ENCODE measurements at places on chromosomes 3 and 15.

GRCh38 chr3:72274493-72275330, 489.8 kb upstream of the PROK2 start:
- DNase-seq, result no peak

DNA sequence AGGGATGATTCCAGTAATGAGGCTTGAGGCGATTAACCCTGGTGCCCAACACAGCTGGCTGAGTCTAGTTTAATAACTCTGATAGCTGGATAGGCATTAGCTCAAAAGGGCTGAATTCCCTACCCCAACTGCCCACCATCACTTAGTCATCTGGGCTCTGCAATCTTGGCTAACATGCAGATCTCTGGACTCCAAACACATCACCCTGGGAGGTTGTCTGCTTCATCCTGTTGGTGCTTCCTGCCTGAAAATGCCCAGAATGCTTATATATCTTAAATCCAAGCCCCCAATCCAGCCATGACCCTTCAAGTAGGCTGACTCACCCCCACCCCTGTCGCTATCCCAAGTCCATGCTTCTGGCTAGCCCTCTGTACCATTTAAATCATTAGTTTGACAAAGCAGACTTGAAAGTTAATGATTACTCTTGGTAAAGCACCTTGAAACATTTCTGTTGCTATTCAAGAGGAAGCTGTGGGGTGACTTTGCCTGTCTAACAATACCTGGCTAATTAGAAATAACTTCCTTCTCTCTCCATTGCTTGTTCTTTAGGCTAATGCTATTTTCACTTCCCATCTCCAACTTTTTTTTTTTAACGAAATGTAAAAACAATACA, 107.0 kb upstream of the RORA start:
- DNase-seq, result no peak

DNA sequence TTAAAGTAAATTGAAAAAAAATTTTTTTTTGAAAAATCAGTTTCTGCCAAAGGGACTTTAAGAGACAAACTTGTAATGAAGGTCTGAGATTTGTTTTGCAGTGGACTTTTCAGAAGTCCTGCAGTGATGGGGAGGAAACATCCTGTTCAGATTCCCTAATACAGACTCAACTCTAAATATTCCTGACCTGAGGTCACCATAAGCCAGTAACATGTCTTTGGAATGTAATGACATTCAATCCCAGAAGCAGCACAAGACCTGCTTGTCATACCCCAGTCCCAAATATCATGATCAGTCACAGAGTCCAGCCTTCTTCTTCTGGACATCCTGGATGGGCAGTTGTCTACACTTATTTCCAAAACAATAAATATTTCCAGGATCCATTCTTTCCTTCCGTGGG, 53.6 kb downstream of the TMEM39A start:
- DNase-seq, result no peak

DNA sequence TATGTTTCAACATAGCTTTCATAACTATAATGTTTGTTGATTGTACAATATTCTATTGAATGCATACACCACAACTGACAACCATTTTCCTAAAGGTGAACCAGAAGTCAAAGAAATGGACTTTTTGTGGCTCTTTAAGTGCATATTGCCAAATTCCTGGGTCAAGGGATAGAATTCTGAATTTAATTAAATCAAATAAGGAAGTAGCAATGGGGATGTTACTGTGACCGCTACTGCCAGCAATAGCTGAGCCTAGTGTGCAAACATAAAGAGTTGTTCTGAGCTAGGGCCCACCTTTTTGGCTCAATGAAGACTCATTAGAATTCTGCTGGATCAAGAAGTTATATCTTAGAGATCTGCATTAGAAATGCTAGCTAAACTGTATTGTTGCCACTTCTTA, 17.3 kb upstream of the KBTBD8 start:
- no peak for DNase-seq

DNA sequence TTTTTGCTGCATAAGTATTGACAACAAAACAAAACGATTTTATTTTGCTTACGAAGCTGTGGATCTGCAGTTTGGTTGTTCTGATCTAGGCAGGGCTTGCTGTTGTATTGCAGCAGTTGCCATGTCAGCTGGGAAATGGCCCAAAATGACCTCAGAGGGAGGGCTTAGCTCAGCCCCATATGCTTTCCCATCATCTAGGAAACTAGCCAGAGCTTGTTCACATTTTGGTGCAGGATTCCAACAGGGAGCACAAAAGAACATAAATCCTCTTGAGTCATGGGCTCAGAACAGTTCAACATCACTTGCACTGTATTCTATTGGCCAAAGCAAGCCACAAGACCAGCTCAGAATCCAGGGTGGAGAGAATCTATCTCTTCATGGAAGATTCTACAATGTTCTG, 42.2 kb upstream of the ROBO2 start:
- no peak for DNase-seq

DNA sequence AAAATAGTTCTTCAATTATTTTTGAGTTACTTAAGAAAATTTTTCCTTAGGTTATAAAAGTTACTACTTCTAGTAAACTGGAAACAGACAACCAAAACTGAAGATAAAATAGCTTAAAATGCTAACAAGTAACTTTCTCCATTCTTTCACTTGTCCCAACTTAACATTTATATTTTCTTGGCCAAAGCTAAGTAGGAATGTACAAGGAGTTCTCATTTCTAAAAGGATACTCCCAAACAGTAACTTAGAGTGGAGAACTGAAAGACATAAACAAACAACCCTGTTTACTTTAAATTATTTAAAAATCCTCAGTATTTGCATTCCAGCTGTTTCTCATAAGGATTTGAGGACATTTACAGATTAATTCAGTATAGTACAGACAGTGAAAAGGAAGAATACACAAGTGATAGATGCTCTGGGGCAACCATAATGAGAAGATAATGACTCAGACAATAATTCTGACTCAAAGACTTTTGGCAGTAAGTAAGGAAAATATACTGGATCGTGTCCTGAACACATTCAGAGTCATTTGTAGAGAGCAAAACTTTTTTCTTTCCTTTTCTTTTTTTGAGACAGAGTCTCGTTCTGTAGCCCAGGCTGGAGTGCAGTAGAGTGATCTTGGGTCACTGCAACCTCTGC, 29.2 kb upstream of the ANXA2 start:
- DNase-seq, result no peak

GRCh38 chr3:78880603-78881461, 887.0 kb downstream of the ROBO1 start:
- no peak for DNase-seq

DNA sequence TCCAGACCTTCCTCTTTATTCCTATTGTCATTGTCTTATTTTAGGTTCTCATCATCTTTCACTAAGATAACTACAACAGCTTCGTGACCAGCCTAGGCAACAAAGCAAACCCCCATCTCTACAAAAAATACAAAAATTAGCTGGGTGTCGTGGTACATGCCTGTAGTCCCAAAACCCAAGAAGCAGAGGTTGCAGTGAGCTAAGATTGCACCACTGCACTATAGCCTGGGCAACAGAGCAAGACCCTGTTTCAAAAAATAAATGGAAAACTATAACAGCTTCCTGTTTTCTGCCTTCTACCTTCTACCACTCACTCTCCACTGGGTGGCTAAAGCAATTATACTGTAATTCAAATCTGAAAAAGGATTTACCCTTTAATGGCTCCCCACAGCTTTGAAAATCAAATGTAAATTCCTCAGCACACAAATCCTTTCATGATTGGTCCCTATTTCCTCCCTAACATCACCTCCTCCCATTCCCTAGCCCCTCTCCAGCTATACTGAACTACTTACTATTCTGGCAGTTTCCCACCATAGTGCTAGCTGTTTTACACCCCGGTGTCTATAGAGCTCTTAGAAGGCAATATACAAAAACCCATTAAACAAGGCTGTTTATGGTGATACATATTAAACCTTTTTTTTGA, 33.4 kb downstream of the LRRFIP2 start:
- DNase-seq, result no peak

DNA sequence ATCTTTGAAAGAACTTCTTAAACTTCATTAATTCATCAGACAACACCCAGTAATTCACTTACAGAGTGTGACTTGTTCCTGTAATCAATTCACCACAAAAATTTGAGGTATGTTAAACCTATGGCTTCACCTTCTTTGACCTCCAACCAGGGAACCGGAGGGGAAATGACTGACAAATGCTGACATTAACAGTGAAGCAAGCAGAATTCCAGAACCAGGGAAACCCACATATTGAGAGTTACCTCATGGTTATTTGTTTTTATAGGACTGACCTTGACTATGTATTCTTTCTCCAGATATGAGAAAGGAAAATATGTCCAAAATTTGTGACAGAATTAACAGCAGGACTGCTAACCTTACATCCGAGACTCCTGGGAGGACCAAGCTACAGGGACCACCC, 2.7 kb downstream of the P3H2 start:
- no peak for DNase-seq

- no peak for DNase-seq
Observed at GRCh38 chr3:183303690-183304089, 50.6 kb downstream of the B3GNT5 start.

DNA sequence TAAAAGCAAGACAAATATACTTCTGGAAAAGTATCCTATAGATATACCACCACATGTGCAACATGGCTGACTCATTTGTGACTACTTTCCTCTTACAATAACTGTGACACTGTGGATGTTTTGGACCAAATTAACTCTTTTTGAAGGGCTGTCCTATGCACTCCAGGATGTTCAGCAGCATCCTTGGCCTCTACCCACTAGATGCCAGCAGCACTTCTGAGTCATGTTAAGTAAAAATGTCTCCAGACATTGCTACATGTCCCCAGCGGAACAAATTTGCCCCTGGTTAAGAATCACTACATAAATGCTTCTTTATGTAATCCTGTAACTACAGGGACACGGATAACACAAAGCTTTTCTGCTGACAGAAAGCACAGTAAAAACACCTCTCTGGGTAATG, 32.0 kb downstream of the RUVBL1 start:
- DNase-seq, result no peak

- DNase-seq, result no peak
Observed at GRCh38 chr3:13571831-13572750, 23.2 kb downstream of the FBLN2 start.

DNA sequence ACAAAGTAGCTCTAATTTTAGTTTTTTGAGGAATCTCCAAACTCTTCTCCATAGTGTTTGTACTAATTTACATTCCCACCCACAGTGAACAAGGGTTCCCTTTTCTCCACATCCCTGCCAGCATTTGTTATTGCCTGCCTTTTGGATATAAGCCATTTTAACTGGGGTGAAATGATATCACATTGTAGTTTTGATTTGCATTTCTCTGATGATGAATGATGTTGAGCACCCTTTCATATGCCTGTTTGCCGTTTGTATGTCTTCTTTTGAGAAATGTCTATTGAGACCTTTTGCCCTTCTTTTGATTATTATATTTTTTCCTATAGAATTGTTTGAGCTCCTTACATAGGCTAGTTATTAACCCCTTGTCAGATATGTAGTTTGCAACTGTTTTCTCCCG, 239.9 kb upstream of the TPM1 start:
- DNase-seq, result no peak

DNA sequence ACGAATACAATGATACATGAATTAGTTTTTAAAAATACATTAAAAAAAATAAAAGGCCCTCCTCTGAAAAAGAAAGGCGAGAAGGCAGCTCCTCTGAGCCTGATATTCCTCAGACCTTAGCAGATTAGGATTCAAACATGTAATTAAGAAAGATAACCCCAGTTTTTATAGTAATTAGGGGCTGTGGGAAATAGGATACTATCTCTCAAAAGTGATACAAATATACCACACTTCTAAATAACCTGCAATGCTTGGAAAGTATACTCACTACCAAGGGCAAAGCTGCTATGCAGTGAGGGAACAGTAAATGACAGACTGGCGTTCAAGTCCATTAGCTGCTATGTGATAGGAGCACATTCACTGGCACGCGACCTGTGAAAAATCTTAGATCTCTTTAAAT, 445.1 kb downstream of the FOXP1 start:
- no peak for DNase-seq

DNA sequence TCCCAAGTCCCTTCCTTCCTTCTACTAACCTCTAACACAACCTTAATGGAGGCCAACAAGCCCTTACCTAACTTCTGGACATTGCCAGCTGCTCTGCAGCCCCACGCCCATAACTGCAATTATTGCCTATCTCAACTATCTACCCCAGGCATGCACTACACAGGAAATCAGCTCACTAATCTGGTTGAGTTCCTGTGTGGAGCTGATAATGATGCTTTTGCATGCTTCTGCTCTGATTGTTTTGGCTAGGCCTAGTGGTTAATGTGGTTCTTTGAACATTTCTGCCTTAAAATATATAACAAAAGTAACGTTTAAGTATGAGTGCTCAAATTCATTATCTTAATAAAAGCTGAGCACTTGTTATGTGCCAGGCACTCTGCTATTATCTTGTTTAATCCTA, 463.9 kb downstream of the MFSD1 start:
- DNase-seq, result no peak

DNA sequence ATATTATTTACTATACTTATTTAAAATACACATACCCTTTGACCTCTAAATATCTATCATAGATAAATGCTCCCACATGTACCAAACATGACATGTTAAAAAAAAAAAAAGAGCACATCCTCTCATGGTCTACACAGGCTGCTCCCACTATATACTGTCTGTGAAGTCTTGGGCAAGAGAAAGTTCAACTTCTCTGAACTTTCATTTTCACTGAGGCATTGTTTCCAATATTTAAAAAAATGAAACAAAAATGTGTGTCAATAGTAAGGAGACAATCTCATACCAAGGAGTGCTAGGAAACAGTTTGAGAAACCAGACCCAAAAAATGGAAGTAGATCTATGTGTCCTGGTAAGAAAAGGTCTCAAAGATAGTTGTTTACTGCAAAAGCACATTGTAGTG, 29.3 kb downstream of the SLC4A7 start:
- DNase-seq, result no peak

GRCh38 chr3:111932946-111933345, 45.9 kb upstream of the ABHD10 start:
- DNase-seq, result no peak

DNA sequence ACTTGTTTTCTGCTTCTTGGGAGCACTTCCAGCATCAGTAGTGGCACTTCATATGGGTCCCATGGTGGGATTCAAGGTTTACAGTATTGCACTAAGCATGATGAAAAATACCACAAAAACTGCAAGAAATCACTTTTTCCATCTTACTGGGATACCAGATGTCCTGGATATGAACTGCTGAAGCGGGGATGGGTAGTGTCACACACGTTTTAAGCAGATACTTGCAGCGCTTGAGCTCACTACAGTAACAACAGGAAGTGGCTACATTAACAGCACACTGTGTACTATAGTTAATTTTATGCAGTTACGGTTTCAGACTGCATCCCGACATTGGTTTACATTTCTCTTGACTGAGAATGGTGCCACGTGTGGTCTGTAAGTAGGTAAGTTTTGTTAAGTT, 3.5 kb upstream of the ISG20 start:
- no peak for DNase-seq

DNA sequence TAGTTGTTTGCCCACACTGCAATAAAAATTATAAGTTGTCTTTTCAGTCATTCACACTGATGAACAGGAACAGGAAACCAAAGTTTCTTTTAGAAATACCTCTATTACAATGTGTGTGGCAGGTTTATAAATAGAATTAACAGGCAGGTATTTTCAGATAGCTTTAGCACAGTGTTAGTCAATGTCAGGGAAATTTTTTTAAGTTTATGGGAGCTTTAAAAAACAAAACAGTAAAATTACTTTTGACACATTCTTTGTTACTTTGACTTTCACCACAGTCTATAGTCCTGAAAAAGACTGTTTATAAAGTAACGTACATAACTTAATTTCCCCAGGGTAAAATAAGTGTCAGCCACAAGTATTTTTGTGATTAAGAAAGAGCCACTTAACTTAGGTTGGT, 38.1 kb downstream of the SERPINI1 start:
- no peak for DNase-seq

- no peak for DNase-seq
Observed at GRCh38 chr15:25883463-25884259, 20.5 kb upstream of the ATP10A start.
